ENCODE measurements at places on chromosomes 16 and 17.

DNA sequence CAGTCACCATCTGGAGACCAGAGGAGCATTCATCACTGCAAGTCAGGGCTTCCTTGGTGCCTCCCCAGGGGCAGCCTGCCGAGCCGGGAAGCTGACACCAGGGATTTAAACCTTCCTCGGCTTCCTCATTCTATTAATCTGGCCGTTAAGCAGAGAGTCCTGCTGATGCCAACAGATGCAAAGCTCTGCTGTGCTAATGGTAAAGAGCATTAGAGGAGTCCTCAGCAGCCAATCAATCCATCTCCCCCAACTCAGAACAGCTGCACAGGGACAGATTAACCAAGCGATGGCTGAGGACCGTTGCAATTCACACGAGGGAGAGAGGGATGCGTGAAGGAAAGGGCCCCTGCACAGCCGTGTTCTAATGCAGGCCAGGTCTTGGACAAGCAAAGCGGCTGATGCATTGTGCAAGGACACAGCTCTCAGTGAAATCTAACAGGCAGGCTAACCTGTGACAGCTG, 116.6 kb downstream of the XYLT1 start:
- no peak for DNase-seq

- DNase-seq = no peak
Measured at GRCh38 chr17:20952183-20952582, 90.6 kb downstream of the USP22 start.

GRCh38 chr17:41610965-41611640, 1.5 kb downstream of the KRT16 start:
- peak; percentile 41 for DNase-seq

DNA sequence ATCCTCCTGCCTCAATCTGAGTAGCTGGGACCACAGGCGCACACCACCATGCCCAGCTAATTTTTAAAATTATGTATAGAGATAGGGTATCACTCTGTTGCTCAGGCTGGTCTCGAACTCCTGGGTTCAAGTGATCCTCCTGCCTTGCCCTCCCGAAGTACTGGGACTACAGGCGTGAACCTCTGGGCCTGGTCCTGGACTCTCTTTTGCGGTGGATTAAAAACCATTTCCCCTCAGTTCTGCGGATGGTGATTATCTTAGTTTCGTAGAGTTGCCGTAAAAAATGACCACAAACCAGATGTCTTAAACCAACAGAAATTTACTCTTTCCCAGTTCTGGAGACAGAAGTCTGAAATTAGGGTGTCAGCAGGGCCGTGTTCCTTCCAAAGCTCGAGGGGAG, 28.8 kb downstream of the MGAT5B start:
- no peak for DNase-seq

DNA sequence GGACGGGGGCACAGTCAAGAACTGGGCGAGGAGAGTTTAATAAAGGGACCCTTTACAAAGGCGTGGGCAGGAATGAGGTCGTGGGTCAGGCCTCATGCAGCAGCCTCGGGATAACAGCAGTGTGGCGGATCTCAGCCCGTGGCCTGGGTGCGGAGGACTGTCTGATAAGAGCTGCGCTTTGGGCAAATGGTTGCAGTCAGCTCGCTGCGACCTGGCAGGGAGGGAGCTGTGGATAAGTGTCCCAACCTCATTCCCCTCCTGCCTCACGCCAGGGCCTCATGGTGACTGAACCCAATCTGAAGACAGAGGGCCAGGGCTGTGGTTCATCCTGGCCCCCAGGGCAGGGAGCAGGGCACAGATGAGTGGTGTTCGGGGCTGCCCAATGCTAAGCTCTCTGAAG, 13.6 kb downstream of the SMTNL2 start:
- no peak for DNase-seq

DNA sequence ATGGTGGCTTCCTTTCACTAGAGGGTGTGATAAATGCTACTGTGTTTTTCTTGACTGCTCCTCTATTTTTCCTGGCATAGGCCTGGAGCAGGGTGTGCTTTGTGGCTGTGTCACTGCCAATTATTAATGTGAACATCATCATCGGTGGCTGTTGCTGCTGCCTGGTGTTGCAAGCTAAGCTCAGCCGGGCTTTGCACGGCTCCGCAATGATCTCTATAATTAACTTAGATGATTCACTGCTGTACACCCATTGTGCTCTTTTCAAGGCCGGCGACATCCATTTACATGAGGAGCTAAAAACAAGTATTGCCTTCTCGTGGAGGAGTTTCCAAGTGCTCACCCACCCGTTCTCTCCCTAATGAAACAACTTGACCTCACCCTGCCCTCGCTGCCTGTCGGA, 160.1 kb upstream of the IRX3 start:
- DNase-seq = no peak

DNA sequence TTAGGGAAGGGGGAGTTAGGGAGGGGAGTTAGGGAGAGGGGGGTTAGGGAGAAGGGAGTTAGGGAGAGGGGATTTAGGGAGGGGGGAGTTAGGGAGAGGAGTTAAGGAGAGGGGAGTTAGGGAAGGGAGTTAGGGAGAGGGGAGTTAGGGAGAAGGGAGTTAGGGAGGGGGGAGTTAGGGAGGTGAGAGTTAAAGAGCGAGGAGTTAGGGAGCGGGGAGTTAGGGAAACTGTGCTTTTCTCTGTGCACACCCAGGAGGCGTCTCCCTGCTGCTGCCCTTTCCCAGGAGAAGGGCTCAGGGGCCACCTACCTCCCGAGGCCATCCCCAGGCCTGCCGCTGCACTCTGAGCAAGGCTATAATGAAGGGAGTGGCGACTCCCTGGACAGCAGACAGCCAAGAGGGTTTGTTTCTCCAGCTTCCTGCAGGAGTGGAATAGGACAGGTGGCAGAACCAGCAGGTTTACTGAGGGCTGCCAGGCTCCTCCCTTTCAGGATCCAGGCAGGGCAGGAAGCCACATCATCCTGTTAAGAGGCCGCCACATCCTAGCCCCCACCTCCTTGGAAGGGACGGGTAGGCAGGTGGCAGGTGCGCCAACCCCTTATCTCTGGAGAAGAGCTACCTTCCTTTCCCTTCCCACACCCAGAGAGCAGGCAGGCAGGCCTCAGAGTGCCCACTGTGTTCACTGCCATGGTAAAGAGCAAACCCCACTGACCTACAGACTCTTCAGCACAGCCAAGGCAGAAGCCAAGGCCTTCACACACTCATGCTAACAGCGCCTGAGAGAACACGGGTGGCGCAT, 4.3 kb downstream of the CANT1 start:
- DNase-seq = peak; percentile 91

DNA sequence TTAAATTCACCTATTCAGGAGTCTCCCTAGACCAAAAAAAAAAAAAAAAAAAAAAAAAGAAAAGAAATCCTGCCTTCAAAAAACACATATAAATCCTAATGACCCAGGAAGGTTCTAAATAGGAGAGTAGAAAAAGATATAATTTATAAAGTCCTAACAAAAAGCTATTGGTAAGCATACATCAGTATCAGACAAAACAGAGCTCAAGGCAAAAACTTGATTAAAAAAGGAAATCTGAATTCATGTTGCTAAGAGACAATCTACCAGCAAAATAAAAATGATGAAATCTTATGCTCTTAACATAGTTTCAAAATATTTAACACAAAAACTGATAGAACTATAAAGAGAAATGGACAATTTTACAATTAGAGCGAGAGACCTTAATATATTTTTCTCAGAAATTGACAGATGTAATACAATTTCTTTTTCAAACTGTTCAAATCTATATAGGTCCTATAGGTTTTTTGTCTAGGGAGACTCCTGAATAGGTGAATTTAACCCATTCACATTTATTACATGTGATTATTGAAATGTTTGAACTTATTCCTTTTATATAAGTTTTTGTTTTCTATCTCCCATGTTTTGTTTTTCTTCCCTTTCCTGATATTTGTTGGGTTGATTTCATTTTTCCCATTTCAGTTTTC, 57.0 kb downstream of the NT5M start:
- no peak for DNase-seq

- no peak for DNase-seq
Measured at GRCh38 chr16:12539185-12539929, 264.3 kb downstream of the CPPED1 start.

DNA sequence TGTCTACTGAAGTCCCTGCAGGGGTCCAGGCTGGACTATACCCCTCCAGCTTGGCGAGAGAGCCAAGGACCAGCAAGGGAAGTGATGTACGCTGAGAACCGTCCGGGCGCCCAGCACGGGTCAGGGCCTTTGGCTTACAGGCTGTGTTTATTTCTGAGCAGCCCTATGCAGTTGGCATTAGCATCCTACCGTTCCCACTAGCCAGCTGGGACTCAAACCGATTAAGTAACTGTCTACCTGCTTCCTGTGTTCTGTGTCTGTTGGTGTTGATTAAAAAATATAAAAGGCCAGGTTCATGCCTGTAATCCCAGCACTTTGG, 73.8 kb downstream of the CMIP start:
- DNase-seq = no peak

GRCh38 chr16:57497121-57497520, 10.8 kb upstream of the DOK4 start:
- DNase-seq = no peak

GRCh38 chr17:21374441-21375161, 1.6 kb upstream of the KCNJ12 start:
- DNase-seq = no peak

GRCh38 chr16:46591257-46591656, 29.9 kb downstream of the SHCBP1 start:
- DNase-seq = no peak

DNA sequence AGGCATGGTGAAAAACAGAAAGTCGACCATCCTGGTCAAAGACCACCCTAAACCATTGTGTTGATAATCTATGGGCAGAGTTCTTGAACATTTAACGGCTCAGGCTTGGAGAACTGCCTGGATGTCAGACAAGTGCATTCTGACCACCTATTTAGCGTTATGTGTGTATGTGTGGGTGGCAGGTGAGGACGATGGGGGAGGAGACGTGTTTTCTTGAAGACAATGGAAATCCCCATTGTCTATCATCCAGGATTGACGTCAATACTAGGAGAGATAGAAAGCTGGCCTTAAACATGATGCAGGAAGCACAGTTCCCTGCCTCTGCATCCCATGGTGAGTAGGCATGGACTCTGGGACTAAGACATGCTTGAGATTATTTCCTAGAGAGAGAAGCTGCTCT, 157.4 kb upstream of the MAF start:
- DNase-seq = no peak

- no peak for DNase-seq
Measured at GRCh38 chr17:50458701-50459676, 9.7 kb downstream of the CHAD start.

- no peak for DNase-seq
Measured at GRCh38 chr17:65062171-65062915, 5.8 kb upstream of the GNA13 start.

DNA sequence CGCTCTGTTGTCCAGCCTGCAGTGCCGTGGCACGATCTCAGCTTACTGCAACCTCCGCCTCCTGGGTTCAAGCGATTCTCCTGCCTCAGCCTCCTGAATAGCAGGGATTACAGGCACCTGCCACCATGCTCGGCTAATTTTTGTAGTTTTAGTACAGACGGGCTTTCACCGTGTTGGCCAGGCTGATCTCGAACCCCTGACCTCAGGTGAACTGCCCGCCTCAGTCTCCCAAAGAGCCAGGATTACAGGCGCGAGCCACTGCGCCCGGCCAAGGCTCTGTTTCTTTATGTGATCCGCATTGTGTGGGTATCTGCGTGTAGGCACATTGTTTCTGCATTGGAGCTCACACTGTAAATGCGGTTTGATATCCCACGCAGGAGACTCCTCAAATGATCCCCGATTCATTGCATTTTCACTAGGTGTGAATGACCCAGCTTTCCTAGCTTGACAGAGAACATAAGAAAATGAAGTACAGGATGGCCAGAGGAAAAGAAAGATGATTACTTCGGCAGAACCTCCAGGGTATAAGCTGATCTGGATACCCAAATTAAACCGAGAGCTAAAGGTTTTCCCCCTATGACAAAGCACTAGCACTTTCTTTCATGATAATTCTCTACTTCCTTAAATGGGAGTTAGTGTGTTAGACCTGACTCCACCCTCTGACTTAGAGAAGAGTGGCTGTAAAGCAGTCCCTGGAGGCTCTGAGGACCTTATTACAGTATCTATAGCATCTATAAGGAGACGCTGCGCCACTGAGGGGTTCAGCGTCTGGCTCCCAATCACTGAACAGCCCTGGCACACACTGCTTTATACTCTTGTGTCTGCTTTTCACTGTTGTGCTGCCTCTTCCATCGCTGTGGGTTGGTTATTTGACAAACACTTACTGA, 17.3 kb downstream of the COTL1 start:
- DNase-seq = no peak

All from mucosa of descending colon (tissue), 3 donors.